ENCODE measurements at places on chromosomes 12 and 14. TPM values are rescaled to one million over a fixed set of nuclear protein-coding genes. Genes with fewer than 3 reads are reported as not detected.

The PPP4R4 gene
- 0.06 TPM for total RNA-seq

The TMEM119 gene
- total RNA-seq = 29.7 TPM

The LRRIQ1 gene
- 17.0 TPM for total RNA-seq

The IFI27L2 gene
- total RNA-seq = 14.4 TPM

The SMOC1 gene
- 3.9 TPM for total RNA-seq

The PMEL gene
- 3.2 TPM for total RNA-seq

The TMEM30B gene
- 14.3 TPM for total RNA-seq

Data from metanephros (tissue), 2 donors.